NCI-H1694 (cell line): ENCODE measurements at places on chromosomes 1 and 21.

GRCh38 chr1:18716785-18717678 lies 86.4 kb downstream of the PAX7 start:
- no peak for DNase-seq

- no peak for DNase-seq
Observed at GRCh38 chr1:81666586-81666985, 134.1 kb upstream of the ADGRL2 start.

- DNase-seq = no peak
Observed at GRCh38 chr1:215056584-215056983, 26.0 kb upstream of the KCNK2 start.

- no peak for DNase-seq
Observed at GRCh38 chr1:93107395-93107794, 28.3 kb downstream of the MTF2 start.

GRCh38 chr1:209268479-209268878 lies 315.0 kb upstream of the CAMK1G start:
- DNase-seq = no peak

DNA sequence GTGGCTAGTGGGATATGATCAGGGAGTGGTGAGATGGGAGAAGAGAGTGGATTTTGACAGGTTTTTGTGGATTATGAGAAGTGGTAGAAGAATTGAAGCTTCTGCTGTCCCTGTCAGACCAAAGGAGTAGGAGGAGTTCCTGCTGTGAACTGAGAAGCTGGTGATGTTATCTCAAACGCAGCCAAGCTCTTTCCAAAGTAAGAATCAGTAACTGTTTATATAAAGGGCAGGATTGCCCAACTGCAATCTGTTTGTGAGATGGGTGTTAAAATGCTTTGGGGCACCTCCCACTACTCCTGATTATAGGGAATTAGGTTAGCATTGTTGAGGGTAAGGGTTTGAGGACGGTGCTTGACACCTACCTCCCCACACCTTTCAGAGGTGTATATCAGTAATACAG lies 60.5 kb upstream of the USP25 start:
- no peak for DNase-seq

DNA sequence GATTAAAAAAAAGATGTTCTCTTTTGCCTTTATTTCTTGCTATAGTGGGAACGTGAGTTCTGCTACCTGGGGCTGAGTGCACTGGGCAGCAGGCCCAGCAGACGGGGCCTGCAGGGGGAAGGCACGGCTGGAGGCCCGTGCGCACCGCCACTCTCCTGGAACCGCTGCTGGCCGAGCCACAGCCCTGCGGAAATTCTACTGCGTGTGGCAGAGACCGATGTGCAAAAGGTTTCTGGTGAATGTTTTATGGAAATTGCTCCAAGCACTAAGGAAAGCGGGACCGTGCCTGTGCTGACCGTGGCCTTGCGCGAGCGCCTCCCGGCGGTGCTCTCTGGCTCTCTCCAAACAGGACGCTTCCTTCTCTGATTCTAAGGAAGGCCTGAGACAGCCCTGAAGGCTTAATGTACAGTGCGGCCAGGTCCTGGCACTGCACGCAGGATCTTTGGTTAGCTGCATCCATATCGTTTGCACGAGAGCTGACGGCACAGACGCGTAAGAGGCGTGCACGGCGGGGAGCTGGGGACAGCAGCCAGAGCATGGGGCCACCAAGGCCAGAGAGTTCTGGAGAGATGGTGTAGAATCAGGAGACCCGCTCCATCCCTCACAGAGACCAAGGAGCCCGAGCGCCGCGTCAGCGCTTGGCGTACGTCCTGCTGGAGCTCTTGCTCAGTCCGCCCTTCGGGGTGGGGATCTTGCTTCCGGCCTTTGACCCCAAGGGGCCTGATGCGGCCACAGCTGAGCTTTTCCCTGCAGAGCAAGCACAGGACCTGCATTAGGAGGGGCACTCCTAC lies 18.7 kb upstream of the LRRC47 start:
- DNase-seq = no peak

- no peak for DNase-seq
Observed at GRCh38 chr1:59595774-59596173, 219.0 kb upstream of the HOOK1 start.

DNA sequence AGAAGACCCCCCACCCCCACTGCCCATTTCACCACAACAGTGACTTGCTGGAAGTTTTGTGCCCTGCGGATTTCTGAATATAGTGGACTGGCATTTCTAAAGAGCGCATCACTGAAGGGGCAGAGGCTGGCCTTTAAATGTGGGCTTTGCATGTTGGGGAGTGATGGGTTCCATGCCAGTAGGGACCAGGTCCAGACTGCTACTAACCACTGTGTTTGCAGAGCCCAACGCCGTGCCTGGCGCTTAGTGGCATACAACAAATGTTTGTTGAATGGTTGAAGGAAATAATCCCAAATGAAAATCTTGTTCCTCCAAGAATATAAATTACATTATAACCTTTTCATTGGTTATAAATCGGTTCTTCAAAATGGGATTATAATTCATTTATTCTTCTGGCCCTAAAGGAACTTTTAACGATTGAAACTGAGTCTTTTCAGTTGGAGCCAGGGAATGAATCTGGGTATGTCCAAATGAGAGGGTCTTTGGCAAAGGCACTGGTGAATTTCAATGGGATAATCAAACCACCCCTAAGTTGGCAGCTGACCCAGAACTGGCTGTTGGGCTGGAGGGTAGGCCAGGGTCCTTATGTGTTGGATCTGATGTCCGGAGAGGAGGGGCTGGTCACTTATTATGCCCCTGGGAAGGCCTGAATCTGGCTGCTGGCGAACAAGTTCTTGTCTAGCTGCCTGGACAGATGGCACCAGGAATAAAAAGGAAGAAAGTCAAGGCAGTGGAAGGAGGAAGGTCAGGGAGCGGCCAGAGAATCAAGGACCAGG lies 13.8 kb upstream of the SDHB start:
- DNase-seq = no peak

- DNase-seq = no peak
Observed at GRCh38 chr1:18811733-18812452, 47.6 kb downstream of the TAS1R2 start.

- no peak for DNase-seq
Observed at GRCh38 chr1:72051538-72051937, 230.8 kb downstream of the NEGR1 start.

DNA sequence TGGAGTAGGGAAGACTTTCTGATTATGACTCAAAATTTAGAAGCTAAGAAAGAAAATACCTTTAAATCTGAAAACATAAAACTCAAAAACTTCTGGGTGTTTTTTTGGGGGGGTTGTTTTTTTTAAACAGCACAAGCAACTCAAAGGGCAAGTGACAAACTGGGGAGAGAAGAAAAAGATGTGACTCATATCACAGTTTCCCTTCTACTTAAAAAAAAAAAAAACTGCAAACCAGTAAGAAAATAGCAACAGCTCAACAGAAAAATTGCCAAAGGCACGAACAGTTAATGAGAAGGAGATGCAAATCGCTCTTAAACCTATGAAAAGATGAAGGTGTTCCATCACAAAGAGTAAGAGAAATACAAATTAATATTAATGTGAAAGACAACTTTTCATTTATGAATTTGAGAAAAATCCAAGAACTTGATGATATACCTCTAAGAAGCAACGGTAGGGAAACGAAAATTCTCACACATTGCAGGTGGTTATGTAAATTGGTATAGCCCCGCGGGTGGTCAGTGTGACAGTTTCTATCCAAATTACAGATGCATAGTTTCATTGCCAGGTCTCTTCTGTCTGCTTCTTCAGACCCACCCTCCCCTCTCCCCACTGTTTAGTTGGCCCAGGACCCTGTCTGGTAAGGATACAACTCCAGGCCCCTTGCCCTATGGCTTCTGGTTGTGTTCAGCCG lies 9.0 kb downstream of the IFNAR2 start:
- no peak for DNase-seq

DNA sequence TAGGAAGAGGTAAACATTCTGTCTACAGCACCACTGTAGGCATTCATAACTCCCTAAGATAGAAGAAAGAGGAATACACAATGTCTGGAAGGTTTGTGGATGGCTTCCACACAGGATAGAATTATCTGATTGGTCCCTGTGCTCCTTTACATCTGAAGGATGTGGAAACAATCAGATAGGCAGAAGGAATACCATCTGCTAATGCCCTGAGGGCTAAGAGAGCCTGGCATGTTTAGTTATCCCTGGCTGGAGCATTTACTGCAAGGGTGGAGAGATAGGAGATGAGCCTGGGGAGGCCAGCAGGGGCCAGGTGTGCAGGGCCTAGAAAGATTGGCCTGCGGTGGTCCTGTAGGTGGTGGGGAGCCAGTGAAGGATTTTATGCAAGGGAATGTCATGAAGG lies 8.6 kb upstream of the ACBD3 start:
- DNase-seq = peak; percentile 51

DNA sequence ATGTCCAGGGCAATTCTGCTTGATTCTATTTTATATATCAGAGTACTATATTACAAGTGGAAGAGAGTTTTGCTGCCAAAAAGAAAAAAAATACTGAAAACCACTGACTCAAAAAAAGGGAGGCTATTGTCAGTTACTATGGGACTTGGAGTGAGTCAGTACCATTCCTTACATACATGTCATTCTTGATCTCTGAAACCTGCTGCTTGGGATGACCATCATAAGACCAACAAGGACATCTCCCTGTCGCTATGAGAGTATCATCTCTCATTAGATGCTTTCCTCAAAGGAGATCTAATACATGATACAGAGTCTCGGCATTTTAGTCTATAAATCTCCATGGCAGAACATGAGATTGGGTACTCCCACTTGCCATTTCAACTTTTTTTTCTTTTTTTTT lies 11.8 kb upstream of the INPP5B start:
- DNase-seq = no peak

GRCh38 chr1:244371242-244372141 lies 80.2 kb downstream of the ADSS2 start:
- DNase-seq = no peak

DNA sequence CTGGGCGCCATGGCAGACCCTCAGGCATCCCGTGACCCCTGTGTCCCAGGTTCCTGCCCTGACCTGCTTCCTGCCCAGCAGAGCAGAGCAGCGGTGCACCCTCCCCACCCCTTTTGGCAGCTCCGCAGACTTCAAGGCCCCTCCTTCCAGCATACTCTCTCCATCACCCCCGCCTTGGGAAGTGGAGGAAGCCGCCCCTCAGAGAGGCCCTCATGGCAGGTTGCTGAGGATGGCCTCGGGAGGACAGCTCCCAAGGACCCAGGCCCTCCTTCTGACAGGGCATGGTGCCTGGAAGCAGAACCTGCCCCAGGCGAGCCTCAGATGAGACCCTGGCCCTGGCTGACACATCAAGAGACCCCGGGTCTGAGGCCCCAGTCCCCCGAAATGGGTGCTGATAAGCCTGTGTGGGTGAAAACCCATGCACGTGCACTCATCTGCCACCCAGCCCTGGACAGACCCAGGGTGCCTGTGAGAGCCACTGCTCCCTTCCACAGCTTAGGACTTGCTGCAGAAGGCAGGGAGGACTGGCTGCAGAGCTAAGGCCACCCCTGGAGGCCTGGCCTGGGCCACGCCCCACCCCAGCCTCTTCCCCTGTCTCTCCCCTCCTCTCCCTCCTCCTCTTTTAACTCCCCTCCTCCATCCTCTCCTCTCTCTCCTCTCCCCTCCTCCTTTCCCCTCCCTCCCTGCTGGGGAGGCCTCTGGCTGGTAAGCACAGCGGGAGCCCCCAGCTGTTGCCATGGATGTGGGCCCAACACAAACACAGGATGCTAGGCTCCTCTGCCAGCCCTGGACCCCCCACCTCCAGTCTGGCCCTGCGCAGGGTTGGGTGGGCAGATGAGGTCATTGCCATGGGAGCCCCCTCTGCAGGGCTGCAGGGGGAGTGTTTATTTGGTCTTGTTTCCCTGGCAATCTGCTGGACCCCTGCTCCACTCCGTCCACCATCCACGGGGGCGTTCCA lies 33.7 kb downstream of the WNT9A start:
- peak; percentile 72 for DNase-seq

- DNase-seq = no peak
Observed at GRCh38 chr1:207858281-207858680, 52.6 kb downstream of the CD34 start.

DNA sequence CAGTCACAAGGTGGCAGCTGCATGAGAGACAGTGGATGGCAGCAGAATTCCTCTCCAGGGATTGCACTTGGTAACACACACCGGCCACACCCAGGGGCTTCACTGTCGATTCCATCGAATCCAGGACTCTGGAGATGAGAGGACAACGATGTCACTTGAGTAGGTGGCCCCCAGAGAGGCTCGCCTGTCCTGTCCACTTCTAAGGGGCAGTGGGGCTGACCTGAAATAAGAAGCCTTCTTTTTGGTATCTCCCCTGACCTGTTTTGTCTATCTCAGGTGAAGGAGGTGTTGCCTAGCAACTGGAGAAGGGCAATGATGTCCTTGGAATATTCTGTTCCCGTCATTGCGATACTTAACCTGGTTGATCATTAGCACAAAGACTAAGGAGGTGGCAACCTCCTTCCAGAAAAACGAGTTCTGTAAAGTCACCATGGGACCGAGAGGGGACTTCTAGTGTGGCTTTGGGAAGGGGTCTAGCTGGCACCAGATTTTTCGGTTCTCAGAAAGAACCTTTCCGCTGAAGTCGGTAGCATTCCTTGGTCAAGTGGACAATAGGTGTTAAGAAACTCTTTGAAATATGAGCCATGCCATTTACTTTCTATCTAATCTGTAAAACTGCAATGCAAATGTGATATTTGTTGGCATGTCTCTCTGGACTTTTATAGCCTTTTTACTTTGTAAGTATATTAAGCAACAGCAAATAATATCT lies 85.2 kb upstream of the TMPRSS2 start:
- no peak for DNase-seq

GRCh38 chr1:119008483-119009311 lies 20.6 kb upstream of the TBX15 start:
- DNase-seq = peak; percentile 21

DNA sequence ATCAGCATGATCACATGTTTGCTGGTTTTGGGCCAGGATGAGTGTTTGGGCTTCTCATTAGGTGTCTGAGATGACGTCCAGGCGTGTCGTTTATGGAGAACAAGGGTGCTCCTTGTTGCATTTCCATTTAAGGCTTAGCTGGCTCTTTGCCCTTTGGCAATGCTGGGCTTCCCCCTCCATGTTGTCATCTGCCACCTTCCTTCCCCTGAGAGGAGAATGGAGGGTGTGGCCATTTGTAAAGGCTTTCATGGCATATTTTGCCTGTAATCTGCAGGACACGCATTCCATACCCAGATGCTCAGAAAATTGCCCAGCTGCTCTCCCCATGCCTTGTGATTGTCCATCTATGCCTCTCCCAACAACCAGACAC lies 27.7 kb downstream of the PKP1 start:
- peak; percentile 97 for DNase-seq

- DNase-seq = peak; percentile 30
Observed at GRCh38 chr1:99728494-99729235, 37.8 kb downstream of the FRRS1 start.

GRCh38 chr1:67743072-67743725 lies 58.2 kb downstream of the GADD45A start:
- no peak for DNase-seq

GRCh38 chr21:44455524-44456213 lies 359 bp downstream of the LRRC3 start:
- DNase-seq = no peak

- peak; percentile 34 for DNase-seq
Observed at GRCh38 chr1:36083635-36084496, at the start of gene TEKT2. TEKT2 (plus strand) TSS chr1:36084094; CDS start chr1:36084922, 828 bp downstream.
